ENCODE measurements at places on chromosomes 4 and X. TPM values are rescaled to one million over a fixed set of nuclear protein-coding genes. Genes with fewer than 3 reads are reported as not detected.

DNA sequence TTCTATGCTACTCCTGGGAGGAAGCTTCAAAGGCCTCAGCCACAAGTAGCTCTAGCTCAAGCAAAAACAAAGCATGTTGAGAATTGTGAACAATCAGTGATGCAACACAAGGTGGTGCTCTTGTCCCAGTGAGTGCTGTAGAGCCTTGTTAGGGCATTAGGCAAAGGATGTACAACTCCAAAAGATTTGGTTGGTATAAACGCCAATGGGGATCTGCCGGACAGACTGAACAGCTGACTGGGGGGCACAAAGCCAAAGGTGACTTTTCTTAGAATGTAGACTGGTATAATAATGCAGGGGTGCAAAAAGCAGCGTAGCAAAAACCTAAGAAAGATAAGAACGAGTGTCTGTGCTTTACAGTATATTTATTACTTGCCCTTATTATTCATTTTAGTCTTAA lies 62.6 kb upstream of the ALB start:
- no peak for DNase-seq

- DNase-seq: no peak
Observed at GRCh38 chrX:135497736-135498135, 22.7 kb upstream of the INTS6L start.

DNA sequence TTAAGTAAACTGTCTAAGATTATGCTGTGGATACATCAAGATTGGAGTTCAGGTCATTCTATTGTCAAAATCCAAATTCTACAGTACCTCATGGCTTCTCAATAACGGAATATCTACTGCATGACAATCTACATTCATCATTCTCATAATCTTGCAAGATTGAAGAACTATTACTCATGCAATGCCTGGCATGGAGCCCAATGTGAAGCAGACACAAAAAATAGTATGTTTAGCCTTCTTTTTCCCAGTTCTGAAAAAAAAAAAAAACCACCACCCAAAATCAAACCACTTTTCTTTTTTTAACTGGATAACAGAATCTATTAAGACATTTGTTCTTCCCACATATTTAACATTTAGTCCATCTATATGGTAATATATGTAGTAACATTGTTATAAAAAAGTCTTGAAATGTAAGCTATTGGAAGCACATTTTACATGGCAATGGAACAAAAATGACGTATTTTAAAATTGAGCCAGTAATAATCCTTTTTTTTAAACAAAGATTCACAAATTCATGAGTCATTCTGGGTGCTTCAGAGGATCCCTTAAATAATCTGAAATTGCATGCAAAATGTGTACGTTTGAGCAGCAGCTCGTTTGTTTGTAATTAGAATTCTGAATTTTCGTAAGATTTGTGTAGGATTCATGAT lies 232.2 kb upstream of the FMR1 start:
- no peak for DNase-seq

DNA sequence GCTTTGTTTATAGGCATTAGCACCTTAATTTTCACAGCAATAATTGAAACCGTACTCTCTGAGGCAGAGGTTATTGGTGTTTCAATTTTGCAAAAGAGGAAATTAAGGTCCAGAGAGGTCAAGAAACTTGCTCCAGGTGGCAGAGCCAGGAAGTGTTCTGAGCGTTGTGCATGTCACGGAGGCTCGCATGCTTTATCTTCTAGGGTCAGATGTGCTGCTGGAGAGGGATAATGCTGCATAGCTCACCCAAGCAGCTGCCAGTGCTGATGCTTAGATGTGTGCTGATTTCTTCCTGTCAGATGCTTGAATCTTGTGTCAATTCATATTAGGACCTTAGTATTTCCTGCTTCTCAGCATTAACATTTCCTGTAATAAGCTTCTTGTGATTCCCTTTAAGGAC lies 13.0 kb upstream of the FGF5 start:
- no peak for DNase-seq

GRCh38 chrX:111917591-111917990 lies 41.6 kb downstream of the TRPC5OS start:
- no peak for DNase-seq

GRCh38 chr4:55447108-55447708 lies 51.5 kb downstream of the TMEM165 start:
- DNase-seq: no peak

- no peak for DNase-seq
Observed at GRCh38 chr4:37555322-37555721, 130.9 kb downstream of the RELL1 start.

GRCh38 chrX:1727531-1728027 lies 112.7 kb downstream of the ASMT start:
- DNase-seq: no peak

DNA sequence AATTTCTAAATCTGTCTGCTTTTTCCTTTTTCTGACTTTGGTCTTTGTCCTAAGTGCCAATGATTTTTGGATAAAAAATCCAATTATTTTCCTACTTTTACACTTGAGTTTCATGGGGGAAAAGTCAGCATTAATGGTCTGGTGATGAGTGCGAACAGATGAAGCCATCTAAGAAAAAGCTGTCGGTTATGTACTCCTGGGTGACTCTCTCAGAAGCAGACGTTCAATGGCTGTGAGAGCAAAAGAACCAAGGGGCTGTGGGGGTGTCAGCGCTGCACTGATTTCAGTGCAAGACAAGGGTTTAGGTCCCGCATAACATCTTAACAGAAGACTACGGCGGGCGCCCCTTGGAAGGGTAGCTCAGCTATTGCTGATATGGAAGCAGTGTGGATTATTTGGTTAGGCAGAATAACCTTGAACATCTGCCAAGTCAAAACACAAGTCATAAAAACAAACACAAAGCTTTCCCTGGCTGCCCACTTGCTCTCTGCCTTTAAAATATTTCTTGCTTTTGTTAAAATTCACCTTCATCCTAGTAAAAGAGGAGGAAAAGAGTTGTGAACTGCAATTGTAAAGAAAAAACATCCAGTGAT lies 240.5 kb downstream of the MAML3 start:
- no peak for DNase-seq

DNA sequence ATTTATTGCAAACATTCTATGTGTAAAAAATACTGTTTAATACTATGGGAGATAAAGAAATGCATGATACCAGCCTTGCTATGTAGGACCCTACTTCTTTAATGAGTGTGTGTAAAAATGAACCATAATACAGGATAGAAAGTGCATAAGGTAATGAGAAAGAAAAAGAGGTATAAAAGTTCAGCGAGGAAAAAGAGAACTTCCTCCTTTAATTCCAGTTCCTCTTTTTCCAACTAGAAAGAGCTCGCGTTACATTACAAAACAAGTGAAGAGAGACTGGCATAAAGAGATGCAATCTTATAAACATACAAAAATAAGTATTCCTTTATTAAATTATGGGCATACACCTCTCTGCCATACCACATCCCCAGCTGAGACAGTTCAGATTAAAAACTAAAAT lies 77.4 kb downstream of the ANKRD17 start:
- no peak for DNase-seq

DNA sequence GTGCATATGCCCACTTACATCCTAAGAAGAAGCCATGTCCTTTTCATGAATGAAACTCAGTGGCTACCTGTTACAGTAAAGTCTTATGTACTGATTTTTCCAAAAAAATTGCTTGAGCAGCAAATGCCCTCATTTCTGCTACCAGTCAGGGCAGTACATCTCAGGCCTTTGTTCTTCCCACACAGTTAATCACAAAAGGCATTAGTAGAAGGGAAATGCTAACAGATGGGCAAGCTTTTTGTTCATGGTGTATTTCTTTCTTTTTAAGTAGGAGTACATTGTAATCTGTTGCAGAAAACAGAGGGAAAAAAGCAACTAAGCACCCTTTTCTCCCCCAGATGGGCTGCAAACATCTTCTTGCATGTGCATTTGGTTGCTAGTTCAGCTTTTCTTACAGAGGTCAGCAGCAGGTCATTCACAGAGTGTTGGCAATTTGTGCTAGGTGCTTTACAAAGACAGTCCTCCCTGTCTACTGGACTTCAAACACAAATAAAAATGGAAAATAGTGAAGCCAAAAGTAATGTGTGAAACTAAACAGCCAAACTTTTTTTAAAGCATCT lies 373.4 kb downstream of the PRDM5 start:
- DNase-seq: no peak

DNA sequence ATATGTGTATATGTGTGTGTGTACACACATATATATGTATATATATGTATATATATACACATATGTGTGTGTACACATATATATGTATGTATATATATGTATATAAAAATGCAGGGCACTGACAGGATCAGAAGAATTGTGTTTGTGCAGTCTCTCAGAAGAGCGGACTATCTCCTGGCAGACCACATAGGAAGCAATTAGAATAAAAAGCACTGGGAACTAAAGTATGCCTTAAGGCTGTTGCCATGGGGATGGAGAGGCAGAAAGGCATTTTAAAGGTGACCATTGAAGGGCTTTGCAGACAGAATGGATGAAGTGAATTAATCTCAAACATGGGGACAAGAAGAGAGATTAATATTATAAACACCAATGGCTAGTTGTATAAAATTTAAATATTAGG lies 33.7 kb upstream of the USP51 start:
- DNase-seq: no peak

GRCh38 chrX:44319550-44319949 lies 23.9 kb downstream of the EFHC2 start:
- DNase-seq: no peak

DNA sequence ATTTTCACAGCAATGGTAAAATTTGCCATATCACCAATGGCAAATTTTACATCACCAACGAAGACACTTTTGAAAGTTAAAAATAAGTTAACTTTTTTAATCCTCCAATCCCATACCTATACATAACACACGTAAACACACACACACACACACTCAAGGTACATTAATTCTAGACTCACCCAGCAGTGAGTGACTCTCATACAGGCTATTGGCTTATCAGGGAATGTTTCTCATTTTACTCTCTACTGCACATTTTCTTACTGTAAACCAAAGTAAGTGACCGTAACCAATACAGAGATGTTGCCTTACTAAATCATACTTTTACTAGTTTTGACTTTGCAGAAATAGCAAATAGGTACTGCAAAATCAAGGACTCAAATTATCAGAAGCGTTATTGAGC lies 2.3 kb downstream of the VEGFC start:
- no peak for DNase-seq

DNA sequence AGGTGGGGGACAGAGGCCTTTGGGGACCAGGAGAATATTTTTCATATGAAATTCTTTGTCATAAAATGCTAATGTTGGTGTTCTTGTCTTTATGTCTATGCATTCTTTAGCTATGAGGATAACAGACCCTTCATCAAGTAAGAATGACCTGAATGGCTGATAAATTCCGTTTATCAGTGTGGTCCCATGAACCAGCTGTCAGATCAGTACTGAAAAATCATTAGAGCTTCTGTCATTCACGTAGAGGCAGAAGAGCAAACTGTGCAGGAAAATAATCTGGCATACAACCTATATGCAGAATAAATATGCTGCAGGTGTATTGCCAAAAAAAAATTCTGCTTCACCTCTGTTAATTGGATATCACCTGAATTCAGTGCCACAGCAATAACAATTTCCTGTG lies 828.6 kb downstream of the ADGRL3 start:
- DNase-seq: no peak

- no peak for DNase-seq
Observed at GRCh38 chr4:169236078-169236477, 34.7 kb downstream of the SH3RF1 start.

DNA sequence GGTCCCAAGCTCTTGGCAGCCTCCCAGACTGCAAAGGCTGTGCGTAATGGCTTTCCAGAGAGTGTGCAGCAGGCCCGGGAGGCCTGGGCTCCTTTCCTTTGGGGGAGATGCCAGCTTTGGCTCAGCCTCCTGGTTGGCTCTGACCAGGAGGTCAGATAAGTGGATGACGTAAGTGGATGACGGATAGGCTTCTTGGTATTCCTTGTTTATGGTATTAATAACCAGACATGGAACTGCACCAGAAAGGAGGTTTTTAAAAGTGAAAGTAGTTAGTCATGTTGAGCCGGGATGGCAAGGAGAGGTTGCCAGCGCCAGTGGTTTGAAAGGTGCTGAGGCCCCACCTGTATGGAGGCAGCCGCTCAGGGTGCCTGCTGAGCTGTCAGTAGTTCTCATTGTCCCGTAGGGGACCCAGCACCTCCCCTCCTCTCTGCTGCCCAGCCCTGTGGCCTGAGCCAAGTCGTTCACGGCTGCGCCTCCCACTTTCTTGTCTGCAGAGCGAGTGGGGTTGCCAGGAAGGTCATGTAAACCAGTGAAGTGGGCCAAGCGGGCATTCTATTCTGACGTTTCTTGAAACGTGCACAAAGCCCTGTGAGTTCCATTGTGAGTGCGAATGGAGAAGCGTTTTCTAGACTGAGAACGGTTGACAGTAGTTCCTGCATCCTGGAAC lies 28.7 kb upstream of the STOX2 start:
- DNase-seq: peak; percentile 33

- no peak for DNase-seq
Observed at GRCh38 chr4:7774301-7775294, 165.1 kb downstream of the AFAP1 start.

The TRIM2 gene
- 96.4 TPM for total RNA-seq

The ELF4 gene
- total RNA-seq: 26.3 TPM

The GAGE2A gene
- not detected for total RNA-seq

The OGT gene
- 89.4 TPM for total RNA-seq

The SRPX2 gene
- 3.3 TPM for total RNA-seq

The ZBTB33 gene
- total RNA-seq: 10.2 TPM
